ENCODE measurements at places on chromosomes 4 and X. TPM values are rescaled to one million over a fixed set of nuclear protein-coding genes. Genes with fewer than 3 reads are reported as not detected.

DNA sequence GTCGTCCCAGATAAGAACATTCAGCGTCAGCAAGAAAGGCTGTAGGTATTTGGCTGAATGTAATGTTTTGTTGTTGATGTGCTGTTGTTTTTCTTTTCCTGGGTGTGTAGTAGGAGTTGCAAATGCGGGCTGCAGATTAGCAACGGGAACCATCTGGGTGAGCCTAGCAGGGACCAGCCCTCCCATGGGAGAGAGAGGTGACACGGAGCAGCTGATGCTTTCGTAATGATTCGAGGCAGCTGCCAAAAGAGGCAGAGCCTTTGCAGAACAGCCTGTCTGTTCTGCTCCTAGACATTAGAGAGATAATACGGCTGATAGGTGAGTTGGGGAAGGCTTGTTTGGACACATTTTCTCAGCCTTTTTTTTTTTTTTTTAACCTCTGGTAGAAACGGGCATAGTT lies 25.3 kb downstream of the ARSF start:
- DNase-seq: no peak

- peak; percentile 24 for DNase-seq
These were observed 87.0 kb downstream of the PHOX2B start for GRCh38 chr4:41661442-41662076.

DNA sequence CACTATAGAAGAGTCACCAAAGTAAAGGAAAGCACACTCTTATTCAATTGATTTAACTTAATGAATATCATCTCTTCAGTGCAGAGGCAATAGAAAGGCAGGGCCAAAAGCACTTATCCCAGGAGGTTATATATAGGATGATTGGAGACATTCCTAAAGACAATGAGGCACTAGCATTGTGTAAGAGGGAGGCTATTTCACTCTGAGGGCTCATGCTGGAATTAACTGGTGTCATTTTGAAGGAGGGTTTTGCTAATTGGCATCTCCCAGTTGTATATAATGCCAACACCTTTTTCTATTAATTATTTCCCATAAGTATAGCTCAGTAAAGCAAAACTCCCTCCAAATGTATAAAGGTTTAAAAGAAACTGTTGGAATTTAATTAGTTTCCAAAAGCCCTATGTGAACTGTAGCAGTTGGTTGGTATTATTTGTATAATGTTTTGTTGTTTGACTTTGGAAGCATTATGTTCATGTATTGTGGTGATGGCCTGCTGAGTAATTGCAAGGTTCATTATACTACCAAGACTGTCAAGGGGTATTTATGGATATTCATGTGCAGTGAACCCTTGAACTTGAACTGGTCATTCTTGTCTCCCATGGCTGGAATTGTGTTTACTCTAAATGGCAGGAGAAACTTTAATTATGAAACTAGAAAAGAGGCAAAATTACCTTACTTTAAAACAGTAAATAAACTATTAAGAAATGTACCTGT lies 270.3 kb downstream of the BMPR1B start:
- DNase-seq: no peak

- no peak for DNase-seq
These were observed 271.8 kb upstream of the ARX start for GRCh38 chrX:25287521-25287920.

DNA sequence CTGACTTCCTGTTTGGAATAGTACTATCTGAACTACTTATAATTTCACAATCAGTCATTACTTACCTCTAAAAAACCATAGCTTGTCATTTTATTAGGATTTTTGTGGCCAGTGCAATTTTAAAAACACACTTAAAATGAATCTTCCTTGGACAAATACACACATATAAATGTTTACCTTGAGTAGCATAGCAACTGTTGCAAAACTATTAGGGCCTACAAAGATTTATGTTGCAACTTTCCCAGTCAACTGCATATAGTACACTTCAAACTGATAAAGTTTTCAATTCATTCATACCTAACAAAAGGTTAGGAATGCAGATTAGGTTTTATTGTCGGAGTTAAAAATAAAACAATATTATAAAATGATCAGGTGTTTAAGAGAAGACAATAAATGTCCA lies 193.0 kb downstream of the PDGFC start:
- DNase-seq: peak; percentile 41

DNA sequence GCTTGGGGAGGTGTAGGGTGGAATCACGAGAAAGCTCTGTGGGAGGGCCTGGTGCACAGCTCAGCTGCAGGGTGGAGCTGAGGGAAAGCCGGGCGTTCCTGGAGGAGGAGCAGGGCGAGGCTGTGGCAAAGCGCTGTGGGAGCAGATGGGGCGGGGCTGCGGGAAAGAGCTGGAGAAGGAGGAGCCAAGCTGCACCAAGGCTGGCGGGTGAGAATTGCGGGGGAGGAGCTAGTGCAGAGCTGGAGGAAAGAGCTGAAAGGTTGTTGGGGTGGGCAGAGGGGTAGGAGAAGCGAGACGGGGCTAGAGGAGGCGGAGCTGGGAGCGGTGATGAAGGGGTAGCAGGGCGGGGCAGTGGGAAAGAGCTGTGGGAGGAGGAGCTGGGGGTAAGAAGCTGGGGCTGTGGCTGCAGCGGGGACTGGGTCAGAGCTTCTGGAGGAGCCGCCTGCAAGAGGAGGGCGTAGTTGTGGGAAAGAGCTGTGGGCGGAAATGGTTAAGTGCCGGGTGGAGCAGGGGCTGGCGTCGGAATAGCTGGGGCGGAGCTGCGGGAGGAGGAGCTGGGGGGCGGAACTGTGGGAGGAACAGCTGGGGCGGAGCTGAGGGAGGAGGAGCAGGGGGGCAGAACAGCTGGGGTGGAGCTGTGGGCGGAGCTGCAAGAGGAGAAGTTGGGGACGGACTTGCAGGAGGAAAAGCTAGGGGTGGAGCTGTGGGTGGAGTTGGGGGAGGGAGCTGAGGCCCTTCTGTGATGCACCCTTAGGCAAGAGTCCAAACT lies 1.8 kb upstream of the EOLA2 start:
- DNase-seq: peak; percentile 96

- DNase-seq: peak; percentile 44
These were observed 21.8 kb upstream of the JAKMIP1 start for GRCh38 chr4:6221851-6222760.

DNA sequence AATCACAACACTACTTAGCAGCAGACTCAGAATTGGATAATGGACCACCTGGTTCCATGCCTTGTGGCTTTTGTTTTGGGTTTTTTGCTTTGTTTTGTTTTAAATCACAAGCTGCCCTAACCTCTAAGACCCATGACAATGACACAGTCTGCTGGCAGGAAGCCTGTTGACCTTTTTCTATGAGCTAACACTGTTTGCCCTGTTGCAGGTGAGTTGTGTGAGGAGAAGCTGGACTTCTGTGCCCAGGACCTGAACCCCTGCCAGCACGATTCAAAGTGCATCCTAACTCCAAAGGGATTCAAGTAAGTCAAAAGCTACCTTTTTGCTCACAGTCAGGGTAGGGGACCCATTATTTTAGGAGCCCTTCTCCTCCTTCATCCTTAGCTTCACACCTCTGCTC lies 110.8 kb upstream of the PACRGL start:
- no peak for DNase-seq

- DNase-seq: no peak
These were observed 1.2 kb upstream of the TMEM47 start for GRCh38 chrX:34658326-34658725.

DNA sequence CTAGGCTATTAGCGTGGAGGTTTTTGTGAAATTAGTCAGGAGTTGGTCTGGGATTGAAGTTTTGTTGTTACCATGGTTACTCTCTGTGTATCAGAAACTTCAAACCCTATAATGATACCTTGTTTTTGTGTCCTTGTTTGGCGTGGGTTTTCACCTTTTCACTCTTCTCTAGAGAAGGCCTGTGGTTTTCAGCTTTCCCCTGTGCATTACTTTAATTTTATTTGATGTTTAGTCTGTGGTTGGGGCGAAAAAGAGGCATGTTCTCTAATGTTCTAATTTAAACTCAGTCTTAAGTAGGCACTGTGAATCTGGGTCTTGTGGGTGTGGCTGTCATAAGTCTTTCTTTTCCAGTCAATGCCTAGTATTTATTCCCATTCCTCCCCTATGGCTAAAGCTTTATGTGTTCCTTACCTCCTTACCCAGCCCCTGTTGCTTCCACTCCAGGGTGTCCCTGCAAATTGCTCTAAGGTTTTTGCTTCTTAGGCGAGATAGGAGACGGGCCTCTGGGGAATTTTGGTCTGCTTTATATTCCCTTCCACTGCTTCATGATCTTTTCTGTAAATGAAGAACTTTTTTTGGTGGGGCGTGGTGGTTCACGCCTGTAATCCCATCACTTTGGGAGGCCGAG lies 326.3 kb upstream of the ZCCHC13 start:
- no peak for DNase-seq

DNA sequence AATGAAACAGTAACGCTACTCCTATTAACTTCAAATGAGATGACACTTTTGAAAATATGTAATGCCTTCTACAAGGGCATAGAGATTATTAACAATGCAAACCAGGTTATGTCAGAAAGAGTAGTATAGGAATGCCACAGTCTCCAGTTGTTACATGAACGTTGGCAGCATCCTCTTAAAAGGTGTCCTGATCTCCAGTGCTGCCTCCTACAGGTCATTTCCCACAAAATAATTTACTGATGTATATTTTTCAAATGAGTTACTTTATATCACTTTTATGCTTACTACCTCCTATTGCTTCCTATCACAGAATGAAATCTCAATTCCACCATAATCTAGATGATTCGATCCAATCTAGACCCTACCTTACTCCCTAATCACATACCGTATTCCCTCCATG lies 195.2 kb upstream of the EPHA5 start:
- no peak for DNase-seq

DNA sequence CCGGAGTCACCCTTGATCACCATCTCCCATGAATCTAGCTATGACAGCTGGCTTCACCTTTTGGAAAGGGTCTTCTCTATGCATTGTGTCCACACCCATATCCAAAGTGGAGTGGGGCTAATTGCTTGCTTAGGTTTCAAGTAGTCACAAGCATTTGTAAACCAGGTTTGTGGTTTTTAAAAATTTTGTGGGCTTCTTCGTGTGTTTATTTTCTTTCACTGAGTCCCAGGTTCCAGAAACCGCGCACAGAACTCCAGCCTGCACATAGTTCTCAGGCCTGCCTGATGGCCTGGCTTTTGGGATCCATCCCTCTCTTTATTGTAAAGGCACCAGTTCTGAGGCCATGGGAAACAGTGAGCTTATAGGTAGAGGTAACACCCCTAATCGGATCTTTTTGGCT lies 70.2 kb upstream of the TLR3 start:
- DNase-seq: no peak

DNA sequence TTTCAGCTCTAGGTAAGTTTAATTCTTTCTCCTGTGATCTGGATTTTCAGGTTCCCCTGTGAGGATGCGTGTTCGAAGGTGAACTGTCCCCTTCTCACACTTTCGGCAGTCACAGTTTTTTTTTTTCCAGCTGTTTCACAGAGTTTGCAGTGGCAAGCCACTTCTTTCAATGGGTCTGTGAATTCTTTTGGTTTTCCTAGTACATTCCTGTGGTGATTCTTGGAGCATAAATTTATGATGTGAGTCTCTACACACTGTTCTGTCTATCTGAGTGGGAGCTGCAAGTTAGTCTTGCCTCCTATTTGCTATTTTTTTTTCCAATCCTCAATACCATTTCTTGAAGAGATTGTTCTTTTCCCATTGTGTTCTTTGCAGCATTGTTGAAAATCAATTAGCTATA lies 595.5 kb downstream of the RAPGEF2 start:
- DNase-seq: no peak

GRCh38 chr4:81040012-81040659 lies 9.6 kb downstream of the BMP3 start:
- peak; percentile 49 for DNase-seq

DNA sequence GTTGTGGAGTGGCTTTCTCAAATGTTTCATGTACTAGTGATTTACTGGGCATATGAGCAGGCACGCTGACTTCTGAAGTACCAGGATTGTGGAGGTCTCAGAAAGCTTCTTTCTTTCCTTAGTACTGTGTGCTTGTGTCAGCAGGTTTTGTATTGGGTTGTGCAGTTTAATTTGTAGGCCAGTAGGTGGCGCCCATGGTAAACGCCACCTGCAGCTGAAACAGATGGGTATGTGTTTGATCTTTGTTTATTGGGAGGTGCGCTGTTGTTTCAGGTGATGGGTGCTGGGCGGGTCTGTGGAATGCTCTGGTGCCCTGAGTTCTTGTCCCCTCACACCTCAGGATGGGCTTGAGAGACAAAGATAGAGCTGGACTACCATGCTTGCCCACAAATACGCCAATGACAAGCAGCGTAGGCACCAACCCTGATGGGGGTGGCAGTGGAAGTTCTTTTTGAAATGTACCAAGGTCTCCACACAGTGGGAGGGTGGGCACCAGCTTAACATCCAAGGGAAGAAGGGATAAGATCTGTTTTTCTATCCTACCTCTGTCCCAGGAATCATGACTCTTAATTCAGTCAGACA lies 141.5 kb downstream of the RPS6KA6 start:
- DNase-seq: peak; percentile 17

DNA sequence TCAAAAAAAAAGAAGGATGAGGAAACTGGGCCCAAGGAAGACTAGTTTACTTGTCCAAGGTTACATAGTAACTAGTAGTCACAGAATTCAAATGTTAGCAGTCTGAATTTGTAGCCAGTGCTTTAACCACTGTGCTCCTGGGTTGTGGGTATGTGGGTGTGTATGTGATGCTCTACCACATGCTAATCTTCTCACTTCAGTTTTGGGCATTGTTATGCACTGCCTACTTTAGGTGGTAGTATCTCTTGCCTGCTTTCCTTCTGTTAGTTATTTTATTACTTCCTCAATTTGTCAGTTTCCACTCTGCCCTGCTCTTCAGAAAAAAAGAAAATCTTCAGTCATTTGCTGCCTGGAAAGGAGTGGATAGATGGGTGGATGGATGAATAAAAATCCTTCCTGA lies 219.2 kb downstream of the RPA4 start:
- DNase-seq: no peak

GRCh38 chrX:136708348-136708747 lies 60.4 kb downstream of the CD40LG start:
- no peak for DNase-seq

The FAT1 gene
- polyA plus RNA-seq: 186 TPM

The SLITRK4 gene
- 13.7 TPM for polyA plus RNA-seq

The ASB9 gene
- 3.8 TPM for polyA plus RNA-seq

The SHOX gene
- polyA plus RNA-seq: 0.01 TPM

The CTAG2 gene
- polyA plus RNA-seq: not detected

The SULT1B1 gene
- polyA plus RNA-seq: 118 TPM

The DCK gene
- 20.3 TPM for polyA plus RNA-seq

The CETN2 gene
- polyA plus RNA-seq: 37.0 TPM

The ANXA10 gene
- polyA plus RNA-seq: 0.24 TPM

The FGF13 gene
- 32.9 TPM for polyA plus RNA-seq

The RAP2C gene
- 39.2 TPM for polyA plus RNA-seq

The GRK4 gene
- 5.5 TPM for polyA plus RNA-seq

Measured in large intestine (tissue), 12 donors.